ENCODE measurements at places on chromosomes 5 and 9. TPM values are rescaled to one million over a fixed set of nuclear protein-coding genes. Genes with fewer than 3 reads are reported as not detected.

Gene WNK2
- not detected for total RNA-seq

Gene OTULINL
- 0.36 TPM for total RNA-seq

Gene SOX30
- under 0.01 TPM for total RNA-seq

Gene STK32A
- total RNA-seq, result 1.8 TPM

Gene HAVCR1
- total RNA-seq, result 0.36 TPM

Gene EPB41L4B
- 2.1 TPM for total RNA-seq

Gene PNPLA7
- 2.7 TPM for total RNA-seq

GRCh38 chr9:101636247-101636646, 41.5 kb upstream of the PPP3R2 start:
- H3K36me3 ChIP-seq, result no peaks in the 10 kb centered on the region
- DNase-seq, result no peak
- no peaks in the 10 kb centered on the region for H3K4me1 ChIP-seq
- H3K27me3 ChIP-seq, result no peaks in the 10 kb centered on the region
- no peak overlapping the region for H3K4me3 ChIP-seq

DNA sequence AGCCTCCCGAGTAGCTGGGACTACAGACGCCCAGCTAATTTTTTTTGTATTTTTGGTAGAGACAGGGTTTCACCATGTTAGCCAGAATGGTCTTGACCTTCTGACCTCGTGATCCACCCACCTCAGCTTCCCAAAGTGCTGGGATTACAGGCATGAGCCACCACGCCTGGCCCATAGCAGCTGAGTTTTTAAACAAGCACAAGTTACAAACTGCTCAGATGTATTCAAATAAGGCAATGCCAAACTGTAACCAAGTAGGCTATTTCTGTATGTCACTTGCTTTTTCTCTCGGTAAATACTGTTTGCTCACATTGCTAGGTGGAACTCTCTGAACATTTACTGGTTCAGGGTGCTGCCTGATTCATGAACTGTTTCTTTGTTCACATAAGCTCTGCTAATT, 799.3 kb upstream of the NUDT12 start:
- no peak overlapping the region for H3K4me3 ChIP-seq
- H3K4me1 ChIP-seq, result peaks cover 9% of the 10 kb centered on the region
- no peak for DNase-seq
- H3K27me3 ChIP-seq, result no peaks in the 10 kb centered on the region

DNA sequence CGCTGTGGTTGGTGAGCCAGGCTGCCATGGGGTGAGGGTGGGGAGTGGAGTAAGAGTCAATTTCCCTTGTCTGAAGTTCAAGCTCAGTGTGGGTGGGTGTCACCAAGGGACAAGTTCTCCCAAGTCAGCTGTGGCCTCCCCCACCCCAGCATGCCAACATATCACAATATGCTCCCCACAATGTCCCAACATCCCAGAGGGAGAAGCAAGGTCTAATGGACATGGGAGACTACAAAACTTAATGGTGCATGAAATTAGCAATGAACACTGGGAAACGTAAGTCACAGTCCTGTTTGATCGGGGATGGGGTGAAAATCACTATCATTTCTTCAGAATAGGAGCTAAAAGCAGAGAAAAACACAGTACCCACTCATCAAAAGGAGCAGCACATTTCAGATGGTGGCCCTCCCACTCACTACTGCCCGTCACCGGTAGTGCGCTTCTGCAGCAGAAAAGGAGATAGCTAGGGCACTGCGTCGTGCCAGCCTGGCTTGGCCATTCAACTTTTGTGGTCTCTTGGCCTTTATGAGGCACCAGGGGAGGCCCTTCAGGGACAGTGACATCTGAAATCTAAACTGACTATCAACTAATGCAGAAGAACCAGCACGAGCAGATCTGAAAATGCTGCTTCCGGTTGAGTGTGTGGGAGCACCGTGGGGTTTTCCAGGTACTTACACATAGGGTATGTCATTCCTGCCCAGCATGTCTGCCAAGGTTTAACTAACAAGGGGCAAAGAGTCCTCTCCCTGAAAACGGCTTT, 20.5 kb upstream of the NDFIP1 start:
- DNase-seq, result no peak
- no peaks in the 10 kb centered on the region for H3K4me1 ChIP-seq
- no peaks in the 10 kb centered on the region for H3K36me3 ChIP-seq
- H3K4me3 ChIP-seq, result no peak overlapping the region
- peaks cover 5% of the 10 kb centered on the region for H3K27me3 ChIP-seq
- no peak overlapping the region for H3K27ac ChIP-seq

DNA sequence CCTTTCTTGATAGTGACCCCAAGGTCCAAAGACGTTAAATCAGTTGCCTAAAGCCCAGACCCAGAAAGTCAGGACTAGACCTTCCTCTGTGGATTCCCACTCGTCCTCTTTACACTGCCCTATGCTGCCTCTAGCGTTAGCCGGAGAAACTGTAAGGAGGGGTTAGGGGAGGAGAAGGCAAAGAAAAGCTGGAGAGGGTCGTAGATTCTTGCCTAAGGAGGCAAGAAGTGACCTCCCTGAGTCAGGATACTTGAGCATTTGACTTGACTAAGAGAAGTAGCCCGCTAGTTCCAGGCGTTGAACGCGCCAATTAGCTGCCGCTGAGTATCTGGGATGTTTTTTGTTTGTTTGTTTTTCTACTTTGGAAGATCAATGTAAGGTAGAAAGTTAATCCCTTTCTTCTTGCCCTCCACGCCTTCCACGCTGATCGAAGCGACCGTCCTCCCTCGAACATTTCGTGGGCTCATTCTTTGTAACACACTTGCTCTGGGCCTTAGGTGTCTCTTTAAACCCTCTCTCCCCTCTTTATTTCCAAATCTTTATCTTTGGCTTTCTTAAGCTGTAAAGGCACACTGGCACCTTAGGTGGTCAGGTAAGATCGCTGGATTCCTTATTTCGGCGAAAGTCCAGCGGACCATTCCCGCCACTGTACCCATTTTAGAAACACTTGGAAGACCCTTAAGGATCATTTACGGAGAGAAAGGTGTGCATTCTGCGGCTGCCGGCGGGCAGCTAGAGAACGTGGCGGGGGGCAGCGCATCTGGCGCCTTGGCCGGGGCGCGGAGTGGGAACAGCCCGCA, 5.1 kb upstream of the RGMB start:
- DNase-seq, result peak; percentile 80
- no peaks in the 10 kb centered on the region for H3K27me3 ChIP-seq
- H3K36me3 ChIP-seq, result no peaks in the 10 kb centered on the region
- H3K4me3 ChIP-seq, result peak overlapping the region; percentile 78
- H3K4me1 ChIP-seq, result peaks cover 29% of the 10 kb centered on the region
- H3K27ac ChIP-seq, result peak overlapping the region; percentile 87

DNA sequence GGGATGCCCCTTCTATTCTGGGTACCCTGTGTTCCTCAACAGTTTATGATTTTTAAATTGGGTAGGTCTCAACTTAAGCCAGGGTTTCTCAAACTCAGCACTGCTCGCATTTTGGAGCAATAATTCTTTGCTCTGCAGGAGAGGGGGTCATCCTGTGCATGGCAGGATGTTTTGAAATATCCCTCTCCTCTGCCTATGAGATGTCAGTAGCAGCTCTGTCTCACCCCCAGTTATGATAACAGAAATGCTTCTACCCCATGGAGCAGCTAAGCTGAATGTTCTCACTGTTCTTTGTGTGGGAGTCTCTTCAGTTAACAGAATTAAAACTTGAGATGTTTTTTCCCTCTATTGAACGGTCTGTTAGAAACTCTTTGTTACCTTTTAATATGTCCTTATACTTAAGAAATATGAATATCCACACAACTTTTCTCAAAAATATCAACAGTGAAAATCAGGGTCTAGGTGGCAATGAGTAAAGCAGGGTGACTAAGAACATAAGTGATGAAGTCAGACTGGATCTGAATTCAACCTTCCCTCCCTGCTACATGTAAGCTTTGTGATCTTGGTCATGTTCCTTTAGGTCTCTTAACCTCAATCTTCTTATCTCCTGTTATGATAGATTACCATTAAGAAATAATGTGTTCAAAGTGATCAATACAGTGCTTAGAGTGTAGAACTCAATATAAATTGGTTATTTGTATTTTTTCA, 89.0 kb downstream of the CAMK4 start:
- no peaks in the 10 kb centered on the region for H3K4me1 ChIP-seq
- H3K36me3 ChIP-seq, result no peaks in the 10 kb centered on the region
- no peaks in the 10 kb centered on the region for H3K27me3 ChIP-seq
- no peak for DNase-seq
- H3K4me3 ChIP-seq, result no peak overlapping the region
- no peak overlapping the region for H3K27ac ChIP-seq

DNA sequence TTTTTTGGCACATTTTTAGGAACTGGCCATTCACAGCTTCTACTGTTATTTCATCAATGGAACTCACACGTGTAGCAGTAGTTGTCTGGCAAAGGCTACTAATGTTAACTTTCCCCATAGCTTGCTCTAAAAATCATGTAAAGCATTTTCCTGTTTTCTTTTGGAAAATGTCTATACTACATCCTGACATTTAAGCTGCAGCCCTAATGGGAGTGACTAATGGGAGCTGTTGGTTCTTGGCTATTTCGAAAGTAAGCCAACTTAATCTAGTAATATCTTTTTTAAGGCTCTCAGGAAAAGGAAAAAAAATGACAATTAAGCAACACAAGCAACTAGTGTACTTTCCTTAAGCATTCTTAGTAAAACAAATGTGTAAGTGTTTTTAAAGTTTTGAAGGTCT, 169.2 kb downstream of the SLC12A2 start:
- H3K27me3 ChIP-seq, result no peaks in the 10 kb centered on the region
- no peaks in the 10 kb centered on the region for H3K36me3 ChIP-seq
- DNase-seq, result peak; percentile 59
- H3K4me1 ChIP-seq, result peaks cover 3% of the 10 kb centered on the region

GRCh38 chr5:74626386-74627222, 13.9 kb downstream of the ENC1 start:
- DNase-seq, result no peak
- H3K27ac ChIP-seq, result no peak overlapping the region
- peaks cover 35% of the 10 kb centered on the region for H3K36me3 ChIP-seq
- peaks cover 23% of the 10 kb centered on the region for H3K4me1 ChIP-seq
- no peaks in the 10 kb centered on the region for H3K27me3 ChIP-seq

GRCh38 chr5:52727020-52727419, 60.7 kb upstream of the ITGA1 start:
- no peak overlapping the region for H3K4me3 ChIP-seq
- no peak for DNase-seq
- no peak overlapping the region for H3K27ac ChIP-seq
- H3K27me3 ChIP-seq, result no peaks in the 10 kb centered on the region

DNA sequence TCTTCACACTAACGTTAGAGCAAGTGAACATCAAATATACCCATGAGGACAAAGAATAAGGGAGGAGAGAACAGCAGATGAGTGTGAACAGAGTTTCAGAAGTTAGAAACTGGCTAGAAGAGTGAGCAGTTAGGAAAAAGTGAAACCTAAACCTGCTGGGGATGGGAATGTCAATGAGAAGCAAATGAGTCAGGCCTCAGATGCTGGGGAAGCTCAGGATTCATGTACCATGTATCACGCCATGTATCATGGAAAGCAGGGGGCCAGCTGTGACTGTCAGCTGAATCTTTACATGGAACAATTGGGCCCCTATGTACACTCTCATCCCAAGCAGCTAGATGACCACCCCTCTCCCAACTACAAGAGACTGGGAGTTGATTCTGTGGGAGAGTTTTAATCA, 16.2 kb downstream of the GDF9 start:
- no peaks in the 10 kb centered on the region for H3K36me3 ChIP-seq
- H3K27ac ChIP-seq, result no peak overlapping the region
- no peak overlapping the region for H3K4me3 ChIP-seq
- peak; percentile 84 for DNase-seq
- H3K4me1 ChIP-seq, result no peaks in the 10 kb centered on the region

GRCh38 chr9:91885746-91886413, 64.1 kb downstream of the ROR2 start:
- H3K27me3 ChIP-seq, result peaks cover 3% of the 10 kb centered on the region
- peaks cover 26% of the 10 kb centered on the region for H3K4me1 ChIP-seq
- H3K27ac ChIP-seq, result no peak overlapping the region
- no peak for DNase-seq
- no peak overlapping the region for H3K4me3 ChIP-seq

GRCh38 chr5:61245486-61245885, 83.2 kb upstream of the SMIM15 start:
- peak overlapping the region; percentile 57 for H3K27ac ChIP-seq
- peak; percentile 68 for DNase-seq
- no peaks in the 10 kb centered on the region for H3K36me3 ChIP-seq
- peak overlapping the region; percentile 60 for H3K4me3 ChIP-seq
- peaks cover 11% of the 10 kb centered on the region for H3K4me1 ChIP-seq
- H3K27me3 ChIP-seq, result no peaks in the 10 kb centered on the region

- no peak overlapping the region for H3K27ac ChIP-seq
- no peak overlapping the region for H3K4me3 ChIP-seq
Measured at GRCh38 chr9:89388084-89388867, 70.0 kb downstream of the SECISBP2 start.

- no peaks in the 10 kb centered on the region for H3K36me3 ChIP-seq
- H3K4me1 ChIP-seq, result peaks cover 15% of the 10 kb centered on the region
- no peak overlapping the region for H3K4me3 ChIP-seq
- DNase-seq, result no peak
- no peaks in the 10 kb centered on the region for H3K27me3 ChIP-seq
Measured at GRCh38 chr9:93083592-93084470, 12.2 kb upstream of the CARD19 start.

All from osteoblast (primary cell).